ENCODE measurements at places on chromosomes 7 and 10.
A peak's percentile ranks its signal among the peaks of the same experiment; 100 is the strongest.

DNA sequence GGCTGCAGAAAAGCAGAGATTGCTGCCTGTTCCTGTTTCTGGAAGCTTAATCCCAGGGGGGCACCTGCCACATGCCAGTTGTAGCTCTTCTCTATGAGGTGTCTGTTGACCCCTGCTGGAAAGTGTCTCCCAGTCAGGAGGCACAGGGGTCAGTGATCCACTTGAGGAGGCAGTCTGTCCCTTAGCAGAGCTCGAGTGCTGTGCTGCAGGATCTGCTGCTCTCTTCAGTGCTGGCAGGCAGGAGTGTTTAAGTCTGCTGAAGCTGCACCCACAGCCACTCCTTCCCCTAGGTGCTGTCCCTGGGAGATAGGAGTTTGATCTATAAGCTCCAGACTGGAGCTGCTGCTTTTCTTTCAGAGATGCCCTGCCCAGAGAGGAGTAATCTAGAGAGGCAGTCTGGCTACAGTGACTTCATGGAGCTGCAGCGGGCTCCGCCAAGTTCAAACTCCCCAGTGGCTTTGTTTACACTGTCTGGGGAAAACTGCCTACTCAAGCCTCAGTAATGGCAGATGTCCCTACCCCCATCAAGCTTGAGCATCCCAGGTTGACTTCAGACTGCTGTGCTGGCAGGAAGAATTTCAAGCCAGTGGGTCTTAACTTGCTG is 57.6 kb upstream of the CROT start:
- DNase-seq: no peak

DNA sequence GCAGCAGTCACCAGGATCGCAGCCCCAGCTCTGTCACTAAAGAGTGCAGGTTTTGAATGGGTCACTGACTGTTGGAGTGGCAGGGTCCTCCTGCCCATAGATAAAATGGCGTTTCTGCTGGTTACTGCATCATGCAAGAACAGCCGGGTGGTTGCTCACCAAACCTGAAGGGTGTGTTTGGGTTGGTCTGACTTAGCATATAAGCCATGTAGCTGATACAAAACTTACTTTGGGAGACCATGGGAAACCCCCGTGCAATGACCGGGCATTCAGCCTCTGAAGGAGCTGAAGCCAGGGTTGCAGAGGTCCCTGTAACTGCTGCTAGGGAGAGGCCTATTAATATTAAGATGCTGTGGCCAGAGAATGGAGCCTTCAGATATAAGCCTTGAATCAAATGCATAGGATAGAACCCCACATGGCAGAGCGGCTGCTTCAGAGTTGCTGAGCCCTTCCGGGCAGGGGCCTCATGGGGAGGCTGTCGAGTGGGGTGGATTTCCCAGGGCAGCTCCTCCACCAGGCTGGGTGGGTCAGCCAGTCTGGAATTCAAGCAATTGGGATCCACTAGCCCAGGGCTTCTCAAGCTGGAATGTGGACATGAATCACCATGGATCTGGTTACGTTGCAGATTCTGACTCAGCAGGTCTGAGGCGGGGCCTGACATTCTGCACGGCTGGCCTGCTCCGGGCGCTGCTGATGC is 70.9 kb upstream of the CTBP2 start:
- DNase-seq: no peak

- DNase-seq: no peak
These were observed 36.1 kb upstream of the CUL1 start for GRCh38 chr7:148662646-148663045.

DNA sequence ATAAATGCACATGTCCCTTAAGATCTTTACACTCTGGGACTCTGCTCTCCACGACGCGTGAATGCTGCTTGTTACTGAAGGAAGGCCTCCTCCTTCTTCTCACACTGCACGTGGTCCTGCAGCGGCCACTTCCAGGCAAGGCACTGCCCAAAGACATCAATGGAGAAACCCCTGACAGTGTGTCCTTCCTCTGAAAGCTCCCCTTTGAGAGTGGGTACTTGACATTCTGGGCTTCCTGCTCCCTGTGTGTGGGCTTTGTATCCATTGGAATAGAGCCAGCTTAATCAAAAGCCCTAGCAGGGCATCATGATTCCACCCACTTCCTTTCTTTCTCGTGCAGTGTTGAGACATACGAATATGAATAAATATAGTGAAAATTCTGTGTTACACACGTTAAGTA is 69.7 kb upstream of the STK17A start:
- DNase-seq: peak; percentile 36

GRCh38 chr7:33423646-33424020 is 294.3 kb downstream of the BBS9 start:
- DNase-seq: peak; percentile 54

- DNase-seq: no peak
These were observed 7.7 kb downstream of the VWA2 start for GRCh38 chr10:114246679-114247305.

DNA sequence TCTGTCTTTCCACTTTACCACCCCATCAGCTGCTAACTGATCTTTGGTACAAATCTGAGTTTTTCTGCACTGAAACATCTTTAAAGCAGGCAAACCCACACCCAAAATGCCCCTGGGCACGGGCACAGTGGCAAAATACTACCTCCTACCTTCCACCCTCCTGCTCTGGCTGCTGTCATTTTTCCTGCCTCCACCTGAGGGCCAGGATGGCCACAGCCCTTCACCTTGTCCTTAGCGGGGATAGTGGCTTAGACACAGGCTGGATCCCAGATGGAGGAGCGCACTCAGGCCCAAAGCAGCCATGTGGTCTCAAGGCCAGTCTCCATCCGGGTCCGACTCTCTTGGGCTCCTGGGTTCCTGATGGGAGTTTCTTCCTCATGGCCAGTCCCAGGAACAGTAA is 98.3 kb downstream of the HIF1AN start:
- DNase-seq: no peak

DNA sequence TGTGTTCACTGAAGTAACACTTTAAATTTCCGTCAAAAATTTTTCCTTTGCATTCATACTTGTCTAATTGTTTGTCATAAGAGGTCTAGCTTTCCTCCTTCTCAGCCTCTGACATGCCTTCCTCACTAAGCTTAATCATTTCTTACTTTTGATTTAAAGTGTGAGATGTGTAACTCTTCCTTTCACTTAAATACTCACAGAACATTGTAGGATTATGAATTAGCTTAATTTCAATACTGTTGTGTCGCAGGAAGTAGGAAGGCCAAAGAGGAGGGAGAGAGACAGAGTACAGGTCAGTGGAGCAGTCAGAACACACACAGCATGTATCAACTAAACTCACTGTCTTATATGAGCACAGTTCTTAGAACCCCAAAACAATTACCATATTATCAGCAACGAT is 99.0 kb downstream of the SRPK2 start:
- DNase-seq: no peak

DNA sequence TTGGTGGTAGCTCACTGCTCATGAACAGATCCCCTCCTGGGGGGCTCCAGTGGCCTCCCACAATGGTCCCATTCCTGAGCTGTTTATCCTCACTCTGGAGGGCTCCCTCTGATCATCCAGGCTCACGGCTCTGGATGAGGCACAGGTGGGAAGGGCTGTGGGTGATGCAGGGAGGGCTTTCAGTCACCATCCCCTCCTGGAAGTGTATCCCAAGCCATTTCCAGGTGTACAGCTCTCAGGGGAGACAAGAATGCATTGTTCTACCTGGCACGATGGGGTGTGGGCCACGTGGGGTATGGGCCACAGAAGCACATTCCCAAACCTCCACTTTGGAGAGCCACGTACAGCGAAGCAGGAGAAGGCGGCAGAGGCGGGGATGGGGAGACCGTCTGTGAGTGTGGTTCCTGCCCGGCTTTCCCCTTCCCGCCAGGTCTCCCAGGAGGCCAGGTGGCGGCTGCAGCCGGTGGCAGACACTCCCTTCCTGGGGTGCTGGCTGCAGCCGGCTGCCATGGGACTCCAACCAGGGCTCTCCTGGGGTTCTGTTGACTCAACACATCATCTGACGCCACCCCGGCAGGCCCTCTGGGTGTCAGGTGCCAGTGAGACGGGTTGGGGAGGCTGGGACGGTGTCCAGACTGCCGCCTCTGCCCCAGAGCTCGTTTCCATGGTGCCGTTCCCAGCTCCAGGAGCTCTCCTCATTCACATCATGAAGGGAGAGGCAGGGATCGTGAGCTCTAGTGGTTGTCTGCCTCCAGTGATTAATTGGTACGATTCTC is 169.7 kb upstream of the RHEB start:
- DNase-seq: no peak

DNA sequence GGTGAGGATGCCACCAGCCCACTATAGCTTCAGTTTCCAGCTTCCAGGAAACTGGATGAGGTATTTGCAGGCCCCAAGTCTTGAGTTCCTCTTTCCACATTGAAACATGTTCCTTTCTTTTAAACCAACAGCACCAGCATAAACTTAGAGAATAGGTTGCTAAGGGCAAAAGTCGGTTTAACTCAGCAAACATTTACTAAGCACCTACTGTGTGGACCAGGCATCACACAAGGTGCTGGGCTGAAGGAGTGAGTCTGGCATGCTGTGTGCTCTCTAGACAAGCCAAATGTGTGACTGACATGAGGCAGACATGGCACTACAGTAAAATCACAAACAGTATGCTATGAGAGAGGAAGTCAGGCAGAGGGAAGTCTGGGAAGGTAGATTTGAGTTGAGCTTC is 11.0 kb upstream of the RASSF4 start:
- peak; percentile 59 for DNase-seq

GRCh38 chr10:72567421-72567820 is 58.5 kb downstream of the MICU1 start:
- peak; percentile 14 for DNase-seq

DNA sequence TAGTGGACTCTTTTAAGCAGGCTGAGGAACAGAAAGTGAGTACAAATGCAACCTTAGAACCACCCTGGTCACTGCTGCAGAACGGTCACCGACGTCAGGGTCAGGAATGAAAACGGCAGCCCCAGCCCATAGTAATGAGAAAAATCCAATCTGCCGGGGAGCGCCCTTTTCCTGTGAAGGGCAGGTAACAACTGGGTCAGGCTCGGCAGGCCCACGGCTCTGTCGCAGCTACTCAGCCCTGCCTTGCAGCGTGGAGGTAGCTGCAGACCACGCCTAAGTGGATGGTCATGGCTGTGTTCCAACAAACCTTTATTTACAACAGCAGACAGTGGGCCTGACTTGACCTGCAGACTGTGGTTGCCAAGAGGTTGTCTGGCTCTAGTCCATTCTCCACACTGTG is 563.2 kb downstream of the DNAJB6 start:
- DNase-seq: no peak

DNA sequence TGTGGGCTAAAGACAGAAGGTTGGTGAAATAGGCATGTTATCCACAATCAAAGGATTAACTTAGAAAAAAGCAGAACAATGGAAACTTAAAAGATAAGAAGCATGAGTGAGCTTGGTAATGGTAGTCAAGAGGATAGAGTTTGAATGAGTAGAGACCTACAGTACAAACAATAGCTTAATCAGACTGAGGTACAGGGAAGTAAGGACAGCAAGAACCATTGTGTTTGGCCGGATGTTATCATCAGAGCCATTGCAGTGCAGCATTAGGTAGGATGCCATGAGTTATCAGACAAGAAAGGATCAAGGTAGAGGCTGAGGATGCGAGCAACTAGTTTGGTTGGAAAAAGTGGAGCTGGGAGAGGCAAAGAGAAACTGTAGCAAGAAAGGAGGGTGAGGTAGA is 353.3 kb upstream of the VSTM2A start:
- DNase-seq: no peak

DNA sequence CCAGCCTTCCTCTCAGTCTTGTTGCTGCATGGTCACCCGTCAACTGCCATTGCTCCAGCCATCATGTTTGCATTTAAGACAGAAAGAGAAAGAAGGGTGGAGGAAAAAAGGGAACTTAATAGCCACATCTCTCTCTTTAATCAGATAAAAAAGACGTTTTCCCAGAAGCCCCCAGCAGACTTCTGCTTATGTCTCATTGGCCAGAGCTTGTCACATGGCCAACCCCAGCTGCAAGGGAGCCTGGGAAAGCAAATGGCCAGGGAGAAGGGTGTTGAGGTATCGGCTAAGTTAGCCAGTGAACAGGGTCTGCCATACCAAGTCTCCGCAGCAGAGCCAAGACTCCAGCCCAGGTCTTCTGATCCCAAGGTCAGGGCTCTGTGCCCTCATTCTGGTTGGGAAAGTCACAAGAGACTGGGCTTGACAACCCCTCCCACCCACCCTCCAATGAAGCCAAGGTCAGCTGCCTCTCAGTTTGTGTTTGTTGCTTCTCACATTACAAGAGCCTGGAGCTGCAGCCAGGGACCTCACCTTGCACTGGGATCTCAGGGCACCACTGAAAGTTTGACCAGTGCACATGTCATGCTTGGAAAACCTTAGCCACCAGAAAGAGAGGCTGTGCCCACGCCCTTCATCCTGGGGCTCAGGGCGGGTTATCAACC is 80.3 kb upstream of the LYZL2 start:
- no peak for DNase-seq

DNA sequence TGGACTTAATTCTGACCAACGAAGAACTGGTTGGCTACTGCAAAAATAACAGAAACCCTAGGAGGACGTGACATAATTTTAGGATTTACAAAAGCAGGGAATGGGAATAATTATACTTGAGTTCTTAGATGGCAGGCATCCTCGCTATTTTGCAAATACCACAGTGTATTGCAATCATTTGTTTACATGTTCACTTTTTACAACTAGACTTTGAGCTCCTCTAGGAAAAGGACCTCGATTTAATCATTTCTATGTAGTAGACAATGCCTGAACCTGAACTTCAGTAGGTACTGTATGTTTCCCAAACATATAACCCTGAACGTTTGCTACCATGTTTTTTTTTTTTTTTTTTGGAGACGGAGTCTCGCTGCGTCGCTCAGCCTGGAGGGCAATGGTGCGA is 137.7 kb downstream of the CNOT4 start:
- no peak for DNase-seq

DNA sequence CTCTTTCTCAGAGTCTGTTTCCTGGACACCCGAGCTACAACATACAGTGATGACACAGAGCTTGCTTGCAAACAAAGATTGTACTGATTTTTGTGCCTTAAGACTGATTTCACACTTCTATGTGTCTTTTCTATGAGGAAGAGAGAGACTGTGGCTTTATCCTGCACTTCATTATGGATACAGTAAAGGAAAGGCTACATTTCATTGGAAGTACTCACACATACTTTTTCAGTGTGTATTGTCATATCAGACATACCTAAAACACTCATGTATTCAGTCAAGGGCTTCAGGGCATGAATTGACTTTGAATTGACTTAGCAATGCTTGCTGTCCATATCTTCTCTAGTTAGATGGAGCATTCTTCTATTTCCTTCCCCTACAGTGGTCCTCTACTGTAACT is 135.5 kb upstream of the IMMP2L start:
- no peak for DNase-seq
